HCT116 (cell line): ENCODE measurements at places on chromosomes 3 and 15.

- no peak for DNase-seq
Measured at GRCh38 chr3:38039101-38039898, at the start of gene DLEC1. DLEC1 (plus strand) TSS chr3:38039208; CDS start chr3:38039226, 18 bp downstream.

- DNase-seq, result no peak
Measured at GRCh38 chr15:69087366-69087976, 73.0 kb upstream of the GLCE start.

GRCh38 chr3:37969596-37970100 is 20.9 kb upstream of the VILL start:
- no peak for DNase-seq

DNA sequence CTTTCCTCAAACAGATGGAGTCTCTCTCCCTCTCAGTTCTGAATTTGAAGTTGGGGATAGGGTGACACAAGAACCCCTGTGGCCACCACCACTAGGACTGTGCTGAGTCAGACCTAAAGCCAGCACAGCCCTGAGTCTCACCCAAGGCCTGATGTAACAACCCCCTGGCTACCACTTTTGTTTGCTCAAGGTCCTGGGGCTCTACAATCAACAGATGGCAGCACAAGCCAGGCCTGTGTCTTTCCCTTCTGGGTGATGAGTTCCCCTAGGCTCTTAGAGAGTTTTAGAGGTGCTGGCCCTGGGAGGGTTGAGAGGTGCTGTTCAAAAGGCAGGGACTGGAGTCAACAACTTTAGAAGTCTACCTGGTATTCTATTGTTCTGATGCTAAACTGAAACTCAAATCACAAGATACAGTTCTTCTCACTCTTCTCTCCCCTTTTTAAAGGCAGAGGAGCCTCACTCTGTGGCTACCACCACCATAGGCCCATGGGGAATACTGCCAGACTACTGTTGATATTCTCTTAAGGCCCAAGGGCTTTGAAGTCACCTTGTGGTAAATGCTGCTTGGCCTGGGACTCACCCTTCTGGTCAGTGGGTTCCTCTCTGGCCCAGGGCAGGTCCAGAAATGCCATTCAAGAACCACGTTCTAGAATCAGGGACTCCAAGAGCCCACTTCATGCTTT is 6.5 kb downstream of the OR5K4 start:
- DNase-seq, result peak; percentile 21

- DNase-seq, result no peak
Measured at GRCh38 chr3:37762698-37763097, 99.0 kb upstream of the CTDSPL start.

GRCh38 chr3:48129921-48130320 is 58.3 kb downstream of the CDC25A start:
- no peak for DNase-seq

GRCh38 chr3:42582474-42583070 is 805 bp upstream of the SEC22C start:
- no peak for DNase-seq

DNA sequence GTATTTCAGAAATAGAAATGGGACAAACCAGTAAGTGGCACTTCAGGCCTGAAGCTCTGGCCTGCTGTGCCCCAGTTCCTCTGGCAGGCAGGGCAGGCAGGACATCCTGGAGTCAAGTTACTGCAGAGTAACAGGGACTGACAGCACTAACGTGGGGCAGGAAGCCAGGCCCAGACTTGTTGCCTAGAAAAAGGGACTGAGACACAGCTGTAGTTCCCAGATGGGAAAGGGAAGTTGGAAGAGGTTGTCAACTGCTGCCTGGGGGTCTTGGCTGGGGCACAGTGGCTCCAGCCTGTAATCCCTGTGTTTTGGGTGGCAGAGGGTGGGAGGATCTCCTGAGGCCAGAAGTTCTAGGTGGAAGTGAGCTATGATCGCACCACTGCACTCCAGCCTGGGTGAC is 171.9 kb downstream of the FMN1 start:
- DNase-seq, result no peak

- no peak for DNase-seq
Measured at GRCh38 chr15:92151741-92152140, 241.9 kb upstream of the ST8SIA2 start.

GRCh38 chr3:53821631-53822121 is 24.5 kb downstream of the CHDH start:
- DNase-seq, result no peak

- DNase-seq, result no peak
Measured at GRCh38 chr3:183369117-183369516, 59.3 kb downstream of the MCF2L2 start.

- peak; percentile 8 for DNase-seq
Measured at GRCh38 chr3:184874709-184875644, 63.0 kb downstream of the VPS8 start.

DNA sequence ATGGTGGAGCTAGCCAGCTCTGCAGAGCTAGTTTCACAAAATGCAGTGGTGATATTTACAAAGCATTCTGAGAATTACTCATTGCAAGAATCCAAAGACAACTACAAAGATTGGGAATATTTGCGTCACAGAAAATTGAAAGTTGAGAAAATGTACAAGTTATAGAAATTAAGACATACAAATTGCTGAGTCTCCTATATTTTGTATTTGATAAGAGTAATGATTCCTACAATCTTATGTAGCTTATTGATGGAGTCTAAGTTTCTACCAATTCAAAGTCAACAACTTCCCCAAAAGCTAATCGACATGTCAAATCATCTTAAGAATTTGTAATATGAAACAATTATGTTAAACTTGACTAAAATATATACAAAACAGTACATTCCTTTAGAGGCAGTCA is 46.4 kb upstream of the TOP2B start:
- no peak for DNase-seq
